ENCODE measurements at places on chromosomes 1 and 21.

- DNase-seq, result no peak
These were observed 21.6 kb upstream of the KCNA2 start for GRCh38 chr1:110627764-110628163.

- no peak for DNase-seq
These were observed 59.8 kb upstream of the PLA2G4A start for GRCh38 chr1:186768906-186769305.

DNA sequence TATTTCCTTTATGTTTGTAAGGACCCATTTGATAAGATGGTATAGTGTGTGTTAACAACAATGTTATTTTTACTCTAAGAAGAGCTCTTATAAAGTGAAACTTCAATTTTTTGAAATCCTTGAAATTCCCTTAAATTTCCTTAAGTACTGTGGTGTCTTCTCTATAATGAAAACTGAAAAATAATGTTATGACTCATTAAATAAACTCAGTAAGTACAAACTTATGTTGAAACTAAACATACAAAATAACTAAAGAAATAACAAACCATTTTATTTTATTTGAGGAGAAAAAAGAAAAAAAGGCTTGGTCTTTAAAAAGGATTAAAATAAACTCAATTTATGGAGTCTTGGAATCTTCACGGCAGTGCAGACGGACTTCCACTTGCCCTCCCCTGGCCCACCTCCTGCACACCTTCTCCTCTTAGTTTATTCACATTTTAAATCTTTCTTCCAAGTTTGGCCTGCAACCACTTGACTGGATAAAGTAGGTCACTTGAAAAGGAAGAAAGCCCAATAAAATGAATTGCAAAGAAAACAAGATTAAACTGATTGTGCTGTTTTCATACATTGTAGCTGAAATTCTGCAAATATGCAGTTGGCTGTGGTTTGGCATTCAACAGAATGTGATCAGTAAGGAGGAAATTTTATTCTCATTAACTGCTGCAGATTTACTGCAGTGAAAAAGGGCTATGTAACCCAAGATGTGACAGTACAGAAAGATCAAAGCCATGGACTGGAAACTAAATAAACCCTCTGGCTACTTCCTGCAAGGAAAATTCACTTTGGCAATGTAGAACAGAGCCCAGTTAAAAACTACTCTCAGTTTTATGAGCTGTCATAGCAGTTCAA lies 48.5 kb upstream of the SCYL3 start:
- DNase-seq, result peak; percentile 49

DNA sequence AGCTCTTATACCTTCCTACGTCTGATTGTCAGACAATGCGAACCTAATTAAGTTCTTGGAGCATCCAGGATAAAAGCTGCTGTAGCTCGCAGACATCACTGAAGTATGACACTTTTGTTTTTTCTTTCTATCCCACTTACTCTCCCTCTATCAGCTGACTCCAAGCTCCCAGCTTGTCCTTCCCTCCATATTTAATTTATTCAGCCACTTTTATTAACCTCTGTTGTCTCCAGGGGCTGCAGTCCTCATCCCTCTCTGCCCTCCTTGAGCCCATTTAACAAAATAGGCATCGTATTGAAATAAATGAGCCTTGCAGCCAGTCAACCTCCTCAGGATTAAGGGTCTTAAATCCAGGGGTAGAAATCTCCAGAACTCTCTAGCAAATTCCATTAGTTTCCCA lies 7.1 kb downstream of the KIRREL1 start:
- no peak for DNase-seq

Measured in umbilical cord (tissue), 2 donors.